ENCODE measurements at places on chromosomes 5 and 9. TPM values are rescaled to one million over a fixed set of nuclear protein-coding genes. Genes with fewer than 3 reads are reported as not detected.

COL15A1 gene
- 0.22 TPM for total RNA-seq

SPOCK1 gene
- 9.4 TPM for total RNA-seq

ARID3C gene
- 0.14 TPM for total RNA-seq

TAF11L8 gene
- total RNA-seq: not detected

KCNV2 gene
- 1.4 TPM for total RNA-seq

CARTPT gene
- total RNA-seq: not detected

RAB3C gene
- 114 TPM for total RNA-seq

RNF208 gene
- total RNA-seq: 6.3 TPM

IFNB1 gene
- total RNA-seq: not detected

CXCL14 gene
- total RNA-seq: 0.87 TPM

ASS1 gene
- total RNA-seq: 214 TPM

PTCH1 gene
- total RNA-seq: 23.0 TPM

IFNK gene
- total RNA-seq: 0.78 TPM
